Stimulated activated CD8-positive, alpha-beta memory T cell treated with anti-CD3 and anti-CD28 coated beads, Interleukin-15, amount 100 ng/mL, for 48 hours (primary cell): ENCODE measurements at places on chromosomes 12 and 14.

- no peak for DNase-seq
Measured at GRCh38 chr14:64444140-64444539, 21.2 kb upstream of the AKAP5 start.

GRCh38 chr12:87368259-87368658 is 660.9 kb downstream of the C12orf50 start:
- no peak for DNase-seq

GRCh38 chr12:110862329-110862728 is 15.5 kb downstream of the CCDC63 start:
- no peak for DNase-seq

- DNase-seq, result no peak
Measured at GRCh38 chr12:68785358-68785757, 22.6 kb upstream of the MDM2 start.

DNA sequence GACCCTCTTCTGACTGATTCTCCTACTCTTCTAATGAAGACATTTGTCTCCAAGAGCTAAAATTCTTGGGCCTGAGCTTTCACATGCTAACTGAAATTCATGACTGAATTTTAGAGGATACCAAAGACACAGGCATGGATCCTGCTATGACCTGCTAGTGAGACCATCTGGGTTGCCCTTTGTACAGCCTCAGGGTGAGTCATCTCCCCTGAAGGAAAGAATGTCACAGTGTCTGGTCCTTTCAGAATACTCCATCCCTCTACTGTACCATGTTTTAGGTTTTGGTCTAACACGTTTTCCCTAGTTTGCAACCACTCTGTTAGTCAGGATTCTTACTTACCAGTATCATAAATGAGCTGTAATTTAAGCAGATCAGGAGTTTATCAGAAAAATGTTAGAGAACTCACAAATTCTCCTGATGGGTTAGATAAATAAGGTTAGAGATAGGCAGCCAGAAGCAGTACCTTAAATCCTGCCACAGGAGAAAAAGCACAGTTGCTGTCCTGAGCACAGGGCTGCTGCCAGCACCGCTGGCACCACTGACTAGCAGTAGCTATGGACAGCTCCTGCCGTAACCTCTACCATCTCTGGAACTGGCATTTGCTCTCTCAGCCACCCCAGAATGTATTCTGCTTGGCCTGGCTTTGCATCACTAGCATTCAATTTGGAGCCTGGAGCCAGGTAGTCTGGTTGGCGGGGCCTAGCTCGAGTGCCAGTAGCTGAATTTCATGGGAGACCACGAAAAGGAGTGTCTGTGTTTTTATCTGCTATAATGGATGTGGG is 127.6 kb downstream of the ANO6 start:
- DNase-seq, result no peak

GRCh38 chr12:96094201-96094600 is 58.8 kb upstream of the LTA4H start:
- DNase-seq, result no peak

DNA sequence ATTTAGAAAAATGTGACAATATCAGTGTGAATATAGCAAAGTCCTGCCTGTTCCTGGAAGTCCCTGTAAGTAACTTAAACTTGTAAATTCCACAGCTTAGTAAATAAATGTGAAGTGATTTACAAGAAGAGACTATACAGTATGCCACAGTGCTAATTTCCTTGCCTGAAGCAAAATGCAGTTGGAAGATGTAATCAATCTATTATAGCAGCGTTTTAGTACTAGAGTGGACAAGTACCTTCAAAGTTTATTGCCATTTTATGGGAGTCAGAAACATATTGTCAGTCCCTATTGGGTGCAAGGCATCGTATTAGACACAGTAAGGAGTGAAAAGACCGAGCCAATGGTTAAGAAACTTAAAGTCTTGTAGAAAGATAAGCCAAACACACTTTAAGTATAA is 94.1 kb downstream of the TRHDE start:
- no peak for DNase-seq
